T-helper 17 cell (primary cell): ENCODE measurements at places on chromosomes 7 and 10. TPM values are rescaled to one million over a fixed set of nuclear protein-coding genes. Genes with fewer than 3 reads are reported as not detected.

- no peak for DNase-seq
These were observed 37.6 kb downstream of the MCU start for GRCh38 chr10:72729528-72729927.

SLC39A12 gene
- total RNA-seq = not detected

ACTL6B gene
- not detected for total RNA-seq

- no peak for DNase-seq
These were observed 462.2 kb upstream of the GRM3 start for GRCh38 chr7:86181474-86181873.

TMEM130 gene
- total RNA-seq = 0.22 TPM

DNA sequence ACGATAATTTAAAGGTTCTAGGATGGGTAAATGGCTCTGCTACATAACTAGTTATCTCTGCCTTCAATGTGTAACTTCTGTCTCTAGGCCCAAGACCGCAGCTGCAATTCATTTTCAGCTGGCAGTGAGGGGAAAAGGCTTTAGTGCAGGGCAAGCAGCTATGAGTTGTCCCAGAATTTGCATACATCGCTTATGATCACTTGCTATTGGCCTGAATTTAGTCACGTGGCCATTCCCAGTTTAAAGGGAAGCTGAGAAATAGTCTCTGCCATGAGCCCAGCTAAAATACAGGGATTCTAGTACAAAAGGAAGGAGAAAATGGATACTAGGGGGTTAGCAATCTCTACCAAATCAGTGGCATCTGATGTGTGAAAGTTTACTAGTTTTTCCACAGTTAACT, 145.8 kb upstream of the IMMP2L start:
- DNase-seq = no peak

- no peak for DNase-seq
These were observed 127.4 kb upstream of the CTTNBP2 start for GRCh38 chr7:118000480-118001202.

- no peak for DNase-seq
These were observed 2.5 kb upstream of the MLXIPL start for GRCh38 chr7:73626814-73627213.

GRCh38 chr10:81957976-81958375, 83.0 kb downstream of the NRG3 start:
- DNase-seq = no peak

DNA sequence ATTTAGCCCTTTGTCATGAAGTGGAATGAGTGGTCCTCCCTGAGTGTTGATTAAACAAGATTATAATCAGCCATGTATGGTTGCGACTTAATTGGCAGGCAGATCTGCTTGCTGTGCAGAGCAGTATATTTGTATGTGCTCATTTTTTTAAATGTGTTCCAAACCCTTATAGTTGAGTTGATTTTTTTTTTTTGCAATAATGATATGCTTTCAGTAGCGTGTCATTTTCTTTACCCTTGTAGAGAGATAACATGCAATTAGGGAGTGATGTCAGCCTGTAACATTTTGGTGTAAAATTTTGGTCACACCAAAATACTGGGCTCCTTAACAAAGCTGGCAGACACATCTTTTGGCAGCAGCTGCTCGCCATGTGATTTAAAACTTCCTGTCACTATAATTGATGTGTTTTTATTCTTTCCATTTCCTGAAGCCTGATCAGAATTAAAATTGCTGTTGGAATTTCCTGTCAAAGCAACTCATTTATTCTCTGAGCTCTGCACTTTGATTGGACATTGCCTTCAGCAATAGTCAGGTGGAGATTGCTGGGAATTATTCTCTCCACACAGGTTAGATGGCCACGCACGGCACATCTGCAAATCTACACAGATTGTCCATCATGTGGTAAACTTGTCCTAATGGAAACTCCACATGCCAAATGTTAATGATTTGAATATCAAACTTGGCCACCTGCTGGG, 125.3 kb downstream of the DYNC1I1 start:
- no peak for DNase-seq

HOXA1 gene
- 0.60 TPM for total RNA-seq

HTR5A gene
- not detected for total RNA-seq

- DNase-seq = no peak
These were observed 107.4 kb upstream of the FAM204A start for GRCh38 chr10:118449521-118449920.

- DNase-seq = no peak
These were observed 153.5 kb downstream of the RNF216 start for GRCh38 chr7:5627745-5628547.

ZNHIT1 gene
- 42.4 TPM for total RNA-seq
